CD14-positive monocyte (primary cell): ENCODE measurements at places on chromosomes 4 and X. TPM values are rescaled to one million over a fixed set of nuclear protein-coding genes. Genes with fewer than 3 reads are reported as not detected.

Gene DOK7
- not detected in 2 replicates for polyA plus RNA-seq

Gene FGFR3
- polyA plus RNA-seq, result not detected

Gene DCAF8L2
- polyA plus RNA-seq, result not detected in 2 replicates

Gene PROM1
- polyA plus RNA-seq, result not detected

Gene LIN54
- polyA plus RNA-seq, result 2.7 and 3.7 TPM in 2 replicates

Gene ATP2B3
- not detected for polyA plus RNA-seq

GRCh38 chrX:115912372-115912897, 258.1 kb upstream of the AGTR2 start:
- no peak for DNase-seq

DNA sequence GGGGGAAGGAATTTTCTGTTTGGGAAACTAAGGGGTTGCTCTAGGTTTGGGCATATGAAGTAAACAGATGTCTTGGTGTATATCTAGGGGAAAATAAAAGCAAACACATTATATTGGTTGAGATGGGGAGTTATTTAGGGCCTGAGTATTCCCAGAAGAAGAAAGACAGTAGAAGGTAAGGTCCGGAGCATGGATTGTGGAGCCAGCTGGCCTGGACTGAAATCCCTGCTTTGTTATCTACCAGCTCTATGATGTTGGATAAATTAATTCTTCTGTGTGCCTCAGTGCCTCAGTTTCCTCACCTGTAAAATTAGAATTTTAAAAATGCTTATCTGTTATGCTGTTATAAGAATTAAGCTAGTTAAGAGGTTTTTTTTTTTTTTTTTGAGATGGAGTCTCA, 272.3 kb upstream of the RPS6KA3 start:
- no peak for DNase-seq

DNA sequence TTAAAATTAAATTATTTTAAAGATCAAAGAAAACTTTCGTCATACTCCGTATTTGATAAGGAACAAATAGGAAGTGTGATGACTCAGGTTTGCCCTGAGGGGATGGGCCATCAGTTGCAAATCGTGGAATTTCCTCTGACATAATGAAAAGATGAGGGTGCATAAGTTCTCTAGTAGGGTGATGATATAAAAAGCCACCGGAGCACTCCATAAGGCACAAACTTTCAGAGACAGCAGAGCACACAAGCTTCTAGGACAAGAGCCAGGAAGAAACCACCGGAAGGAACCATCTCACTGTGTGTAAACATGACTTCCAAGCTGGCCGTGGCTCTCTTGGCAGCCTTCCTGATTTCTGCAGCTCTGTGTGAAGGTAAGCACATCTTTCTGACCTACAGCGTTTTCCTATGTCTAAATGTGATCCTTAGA, at the start of gene CXCL8:
CXCL8 (plus strand) TSS at position 217 of the 426 bp plus-strand sequence; CDS start at position 307, 90 bp downstream.
- DNase-seq, result peak; percentile 93

GRCh38 chr4:140080883-140081282, 73.1 kb downstream of the MAML3 start:
- no peak for DNase-seq

- no peak for DNase-seq
Measured at GRCh38 chrX:19760345-19760744, 127.1 kb downstream of the SH3KBP1 start.
